ENCODE measurements at places on chromosomes 4 and X.
A peak's percentile ranks its signal among the peaks of the same experiment; 100 is the strongest.

- peak; percentile 82 for DNase-seq
Observed at GRCh38 chr4:163694385-163694784, 199.9 kb downstream of the TMA16 start.

- no peak for DNase-seq
Observed at GRCh38 chrX:15073313-15073712, 196.6 kb downstream of the ASB9 start.

DNA sequence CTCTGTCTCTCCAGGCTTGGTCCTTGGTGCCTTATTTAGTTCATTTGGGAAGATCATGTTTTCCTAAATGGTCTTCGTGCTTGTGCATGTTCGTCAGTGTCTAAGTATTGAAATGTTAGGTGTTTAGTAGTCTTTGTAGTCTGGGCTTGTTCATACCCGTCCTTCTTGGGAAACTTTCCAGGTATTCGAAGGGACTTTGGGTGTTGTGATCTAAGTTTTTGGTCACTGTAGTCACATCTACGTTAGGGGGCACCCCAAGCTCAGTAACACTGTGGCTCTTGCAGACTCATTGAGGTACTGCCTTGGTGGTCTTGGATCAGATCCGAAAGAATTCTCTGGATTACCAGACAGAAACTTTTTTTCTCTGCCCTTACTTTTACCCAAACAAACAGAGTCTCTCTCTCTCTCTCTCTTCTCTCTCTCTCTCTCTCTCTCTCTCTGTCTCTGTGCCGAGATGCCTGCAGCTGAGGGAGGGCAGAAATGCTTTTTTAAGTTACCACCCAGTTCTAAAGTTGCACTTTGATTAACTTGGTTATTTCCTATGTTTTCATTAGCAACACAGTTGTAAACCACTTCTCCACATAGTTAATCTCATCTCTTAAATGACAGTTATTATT lies 67.6 kb upstream of the SLC7A3 start:
- no peak for DNase-seq

- DNase-seq, result no peak
Observed at GRCh38 chr4:182653596-182653995, 263.6 kb downstream of the DCTD start.

GRCh38 chr4:80016506-80016905 lies 56.5 kb downstream of the ANTXR2 start:
- no peak for DNase-seq

- DNase-seq, result no peak
Observed at GRCh38 chr4:163558539-163559044, 64.1 kb downstream of the TMA16 start.

- no peak for DNase-seq
Observed at GRCh38 chr4:123876671-123877101, 480.1 kb downstream of the SPRY1 start.

DNA sequence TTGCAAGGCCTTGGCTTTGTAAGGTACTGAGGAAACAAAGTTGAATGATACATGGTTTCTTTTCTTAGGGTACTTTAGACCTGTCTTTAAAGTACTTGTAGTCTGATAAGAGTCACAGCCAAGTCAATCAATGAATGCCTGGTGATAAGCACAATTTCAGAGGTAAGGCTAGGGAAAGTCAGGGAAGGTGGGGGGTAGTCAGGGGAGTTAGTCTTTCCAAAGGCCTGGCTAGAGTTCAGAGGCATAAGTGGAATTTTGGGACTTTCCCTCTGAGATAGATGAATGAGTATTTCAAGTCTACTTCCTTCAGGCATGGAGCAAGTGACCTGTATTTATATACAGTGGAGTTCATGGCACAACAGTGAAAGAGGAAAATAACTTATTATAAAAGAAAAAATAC lies 78.3 kb downstream of the SLC4A4 start:
- DNase-seq, result peak; percentile 38

DNA sequence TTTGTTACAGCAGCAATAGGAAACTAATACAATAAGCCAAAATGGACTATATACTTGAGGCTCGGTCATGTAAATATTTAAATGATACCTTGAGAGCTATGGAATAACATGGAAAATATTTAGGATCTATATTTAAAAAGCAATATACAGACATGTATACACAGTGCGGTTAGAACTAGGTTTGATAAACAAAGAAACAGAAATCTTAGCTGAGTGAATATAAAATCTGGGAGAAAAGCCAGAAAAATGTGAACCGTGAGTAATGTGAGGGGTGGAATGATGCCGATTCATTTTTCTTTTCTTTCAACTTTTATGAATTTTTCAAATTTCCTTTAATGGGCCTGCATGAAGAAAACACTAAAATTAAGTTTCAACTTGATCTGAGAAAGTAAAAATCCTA lies 104.1 kb downstream of the ATXN3L start:
- no peak for DNase-seq

DNA sequence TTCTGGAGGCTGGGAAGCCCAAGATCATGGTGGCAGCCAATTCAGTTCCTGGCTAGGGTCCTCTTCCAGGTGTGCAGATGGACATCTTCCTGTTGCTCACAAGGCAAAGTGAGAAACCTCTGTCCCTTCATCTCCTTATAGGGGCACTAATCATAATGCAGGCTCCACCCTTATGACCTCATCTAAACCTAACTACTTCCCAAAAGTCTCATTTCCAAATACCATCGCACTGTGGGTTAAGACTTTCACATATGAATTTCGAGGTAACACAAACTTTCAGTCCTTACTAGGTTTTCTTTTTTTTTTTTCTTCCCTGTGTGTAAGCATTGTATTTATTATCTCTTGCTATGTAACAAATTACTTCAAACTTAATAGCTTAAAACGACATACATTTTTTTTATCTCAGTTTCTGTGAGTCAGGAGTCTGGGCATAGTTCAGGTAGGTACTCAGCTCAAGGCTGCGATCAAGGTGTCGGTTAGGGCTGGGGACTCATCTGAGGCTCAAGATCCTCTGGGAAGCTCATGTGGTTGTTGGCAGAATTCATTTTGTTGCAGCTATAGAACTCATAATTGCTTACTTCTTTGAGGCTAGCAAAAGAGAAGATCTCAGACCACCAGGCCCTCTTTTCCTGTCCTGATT lies 204.7 kb upstream of the STK26 start:
- DNase-seq, result no peak

DNA sequence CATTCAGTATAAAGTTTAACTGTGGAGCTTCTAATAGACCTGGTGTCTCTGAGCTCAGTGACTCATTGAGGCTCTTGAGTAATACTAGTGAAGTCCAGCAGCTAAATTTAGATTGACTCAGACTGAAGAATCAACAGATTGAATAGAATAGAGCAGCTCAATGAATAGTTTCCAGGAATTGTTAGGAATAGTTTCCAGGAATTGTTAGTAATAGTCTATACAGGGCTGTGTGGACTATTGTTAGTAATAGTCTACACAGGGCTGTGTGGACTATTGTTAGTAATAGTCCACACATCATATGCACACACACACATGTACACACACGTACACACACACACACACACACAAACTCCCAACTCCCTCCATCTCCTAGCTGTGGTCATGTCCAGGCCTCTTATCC lies 3.0 kb downstream of the GIMD1 start:
- peak; percentile 67 for DNase-seq

DNA sequence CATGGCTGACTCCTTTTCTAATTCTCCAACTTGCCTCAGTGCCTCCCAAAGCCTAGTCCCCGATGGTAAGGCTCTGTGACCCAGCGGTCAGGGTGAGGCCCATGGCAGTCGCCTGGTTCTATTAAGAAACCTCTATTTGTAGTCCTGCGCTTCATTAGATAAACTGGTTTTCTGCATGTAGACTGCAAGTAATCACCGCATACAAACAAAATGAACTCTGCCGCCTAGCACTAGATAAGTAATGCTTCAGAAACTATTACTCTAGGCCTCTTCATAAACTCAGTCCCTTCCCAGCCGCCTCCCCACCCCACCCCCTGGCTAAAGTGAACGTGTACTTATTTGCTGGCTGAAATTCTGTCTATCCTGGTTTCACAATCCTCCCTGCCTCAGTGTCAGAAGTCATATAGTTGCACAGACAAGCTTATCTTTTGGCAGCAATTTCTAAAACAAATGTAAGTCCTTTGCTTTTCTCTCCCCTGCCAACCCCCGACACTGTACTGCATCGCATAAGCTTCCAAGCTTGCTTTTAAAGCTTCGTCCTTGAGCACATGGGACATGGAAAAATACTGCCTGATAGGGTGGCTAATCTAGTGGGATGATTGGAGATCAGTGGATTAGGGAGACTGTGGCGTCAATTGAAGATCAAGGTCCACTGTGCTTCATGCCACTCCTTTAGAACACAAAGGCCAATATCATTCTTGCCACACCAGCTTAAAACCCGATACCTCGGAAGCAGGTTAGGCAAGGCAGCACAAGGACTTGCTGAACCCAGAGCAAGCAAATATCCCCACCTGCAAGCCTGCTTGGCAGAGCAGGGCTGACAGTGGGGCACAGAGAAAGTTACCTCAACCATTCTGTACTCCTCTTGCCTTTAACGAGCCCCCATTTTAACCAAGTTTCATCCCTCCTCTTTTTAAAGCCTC lies 125.8 kb downstream of the IRF2 start:
- DNase-seq, result no peak

DNA sequence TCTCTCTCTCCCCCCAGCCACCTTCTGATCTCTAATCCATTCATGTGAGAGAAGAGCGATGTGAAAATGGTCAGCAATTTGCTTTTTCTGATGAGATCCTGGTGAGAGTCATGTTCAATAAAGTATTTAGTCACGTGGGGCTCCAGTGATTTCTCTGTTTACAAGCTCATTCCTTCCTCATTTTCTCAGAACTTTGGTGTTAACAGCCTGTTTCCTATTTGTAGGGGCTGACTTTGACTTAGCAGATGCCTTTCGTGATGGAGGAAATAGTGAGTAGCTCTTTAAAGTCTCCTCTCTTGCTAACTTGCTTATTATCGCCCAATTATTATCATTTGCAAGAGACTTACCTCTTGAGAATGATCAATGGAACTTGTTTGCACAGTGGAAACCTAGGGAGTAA lies 72.6 kb upstream of the CD99 start:
- no peak for DNase-seq

DNA sequence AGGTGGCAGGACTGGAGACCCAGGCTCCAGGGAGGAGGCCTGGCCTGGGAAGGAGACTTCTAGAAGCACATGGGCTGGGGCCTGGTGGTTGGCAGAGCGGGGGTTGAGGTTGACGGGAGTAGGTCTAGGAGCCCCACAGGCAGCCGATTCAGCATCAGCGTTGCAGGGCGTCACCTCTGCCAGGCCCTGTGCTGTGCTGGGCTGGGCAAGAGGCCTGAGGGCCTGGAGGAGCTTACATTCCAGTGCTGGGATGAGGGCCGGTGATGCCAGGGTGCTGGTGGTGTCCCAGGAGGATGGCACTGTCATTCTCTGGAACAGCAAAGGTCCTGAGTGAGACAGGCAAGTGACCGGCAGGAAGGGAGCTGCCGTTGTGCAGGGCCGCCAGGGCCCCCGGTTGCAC lies 76.6 kb downstream of the SORCS2 start:
- no peak for DNase-seq

DNA sequence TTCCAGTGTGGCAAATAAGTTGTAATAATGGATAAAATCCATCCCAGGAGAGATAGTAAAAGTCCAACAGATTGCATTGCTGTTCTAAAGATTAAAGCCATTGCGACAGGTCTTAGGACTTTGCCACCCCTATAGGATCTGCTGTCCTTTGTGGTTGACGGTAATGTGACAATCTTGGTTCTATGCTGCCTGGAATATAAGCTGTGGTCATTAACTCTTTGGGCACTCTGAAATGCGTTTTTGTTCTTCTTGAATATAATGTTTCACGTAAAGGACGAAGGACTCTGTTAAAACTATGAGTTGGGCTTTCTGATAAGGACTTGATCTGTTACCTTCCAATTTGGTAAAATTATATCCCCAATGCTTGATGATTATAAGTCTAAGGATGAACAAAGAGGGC lies at the start of gene CLDN24:
Gene CLDN24 (minus strand): TSS at position 101 of the 400 bp plus-strand sequence. CDS start 0 bp downstream, at position 101.
- no peak for DNase-seq

GRCh38 chr4:16765546-16765945 lies 132.9 kb downstream of the LDB2 start:
- no peak for DNase-seq

- DNase-seq, result peak; percentile 14
Observed at GRCh38 chrX:44062840-44063239, 89.7 kb upstream of the NDP start.

GRCh38 chr4:19009881-19010280 lies 988.3 kb upstream of the LCORL start:
- no peak for DNase-seq

- DNase-seq, result no peak
Observed at GRCh38 chr4:86967798-86968197, 33.0 kb downstream of the AFF1 start.

DNA sequence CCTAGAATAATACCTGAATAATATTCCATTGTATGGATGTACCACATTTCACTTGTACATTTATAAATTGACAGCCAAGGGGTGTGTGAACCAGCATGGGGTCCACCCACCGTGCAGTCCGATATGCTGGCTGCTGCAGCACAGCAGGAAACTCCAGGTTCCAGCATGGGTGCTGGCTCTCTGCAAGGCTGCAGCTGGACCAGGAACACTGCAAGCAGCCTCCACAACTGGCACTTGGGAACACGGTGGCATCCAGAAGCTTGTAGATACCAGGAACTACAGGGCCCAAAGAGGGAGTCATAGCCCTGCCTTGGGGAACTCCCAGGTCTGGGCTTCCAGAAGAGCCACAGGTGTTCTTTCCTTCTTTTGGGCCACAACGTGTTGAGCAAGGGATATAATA lies 91.2 kb downstream of the NXF2 start:
- DNase-seq, result no peak

- no peak for DNase-seq
Observed at GRCh38 chrX:140661643-140662042, 47.9 kb upstream of the LINC00632 start.

Measured in RCC 7860 (cell line).